ENCODE measurements at places on chromosomes 5 and 9.

GRCh38 chr5:90437663-90438062 is 28.1 kb upstream of the CETN3 start:
- DNase-seq, result no peak

DNA sequence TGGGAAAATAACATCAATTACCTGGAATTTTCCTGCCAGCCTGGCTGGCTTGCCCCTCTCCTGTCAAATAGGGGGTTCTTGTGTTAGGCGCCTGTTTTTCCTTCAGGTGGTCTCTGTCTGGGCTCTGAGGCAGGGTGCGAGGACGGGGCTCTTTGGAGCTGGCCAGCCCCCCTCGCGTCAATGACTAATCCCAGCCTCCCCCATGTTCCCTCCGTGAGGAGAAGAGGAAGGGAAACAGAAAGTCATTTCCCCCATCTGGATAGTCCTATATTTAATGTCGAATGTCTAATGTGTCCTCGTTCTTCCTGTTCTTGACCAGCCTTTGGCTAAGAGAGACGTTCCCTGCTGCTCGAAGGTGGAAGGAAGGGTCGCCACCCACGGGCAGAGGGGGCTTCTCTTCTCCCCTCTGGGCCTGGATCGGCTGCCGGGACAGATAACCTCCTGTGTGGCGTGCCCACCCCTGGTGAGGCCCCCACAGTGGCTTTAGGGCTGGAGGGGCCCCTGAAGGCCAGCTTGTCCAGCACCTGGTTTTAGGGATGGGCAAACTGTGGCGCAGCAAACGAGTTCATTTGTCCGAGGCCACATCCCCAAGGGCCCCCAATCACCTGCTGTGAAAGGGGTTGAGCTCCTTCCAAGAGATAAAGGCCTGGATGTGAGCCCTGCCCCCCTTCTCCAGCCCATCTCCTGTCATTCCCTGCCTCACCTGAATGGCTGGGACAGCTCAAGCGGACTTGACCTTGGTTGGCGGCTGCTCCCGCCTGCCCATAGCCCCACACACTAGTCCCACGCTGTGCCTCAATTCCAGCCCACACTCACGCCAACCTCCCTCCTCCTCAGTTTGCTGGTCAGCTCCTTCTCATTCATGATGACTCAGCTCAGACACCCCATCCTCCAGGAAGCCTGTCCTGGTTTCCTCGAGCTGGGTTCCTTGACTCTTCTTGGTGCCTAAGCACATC is 35.9 kb upstream of the UNC5A start:
- DNase-seq, result no peak

DNA sequence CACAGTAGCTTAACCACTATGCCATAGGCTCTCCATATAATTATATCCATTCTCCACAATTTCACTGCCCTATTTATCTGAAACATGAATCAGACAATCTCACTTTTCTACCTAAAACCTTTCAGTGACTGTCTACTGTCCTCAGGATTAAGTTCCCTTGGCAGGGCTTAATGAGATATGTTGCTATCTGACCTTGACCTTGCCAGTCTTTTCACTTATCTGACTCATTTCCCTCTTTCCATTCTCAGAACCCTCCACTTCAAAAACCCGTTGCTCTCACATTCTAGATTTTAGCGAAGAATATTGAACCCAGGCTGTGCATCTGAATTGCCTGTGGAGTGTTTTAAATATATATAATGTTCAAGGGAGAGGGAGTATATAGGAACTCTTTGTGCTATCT is 452.1 kb upstream of the MPDZ start:
- no peak for DNase-seq

- no peak for DNase-seq
Observed at GRCh38 chr5:166795756-166796155, 1495.7 kb upstream of the WWC1 start.

GRCh38 chr9:3511551-3511950 is 14.2 kb downstream of the RFX3 start:
- no peak for DNase-seq

DNA sequence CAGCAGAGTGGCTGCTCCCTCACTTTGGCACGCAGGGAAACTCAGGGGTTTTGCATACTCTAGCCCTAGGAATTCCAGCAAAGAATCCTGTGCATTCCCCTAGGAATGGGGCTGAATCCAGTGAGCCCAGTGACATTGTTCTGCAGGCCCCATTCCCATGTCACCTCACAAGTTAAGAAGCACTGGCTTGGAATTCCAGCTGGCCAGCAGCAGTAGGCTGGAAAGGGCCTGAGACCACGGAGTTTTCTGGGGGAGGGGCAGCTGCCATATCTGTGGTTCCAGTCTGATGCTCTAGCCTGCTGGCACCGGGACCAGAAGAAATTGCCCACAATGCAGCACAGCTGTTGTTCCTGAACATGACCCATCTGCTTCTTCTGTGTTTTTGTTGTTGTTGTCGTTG is 217.6 kb upstream of the DMRTA1 start:
- DNase-seq, result no peak

DNA sequence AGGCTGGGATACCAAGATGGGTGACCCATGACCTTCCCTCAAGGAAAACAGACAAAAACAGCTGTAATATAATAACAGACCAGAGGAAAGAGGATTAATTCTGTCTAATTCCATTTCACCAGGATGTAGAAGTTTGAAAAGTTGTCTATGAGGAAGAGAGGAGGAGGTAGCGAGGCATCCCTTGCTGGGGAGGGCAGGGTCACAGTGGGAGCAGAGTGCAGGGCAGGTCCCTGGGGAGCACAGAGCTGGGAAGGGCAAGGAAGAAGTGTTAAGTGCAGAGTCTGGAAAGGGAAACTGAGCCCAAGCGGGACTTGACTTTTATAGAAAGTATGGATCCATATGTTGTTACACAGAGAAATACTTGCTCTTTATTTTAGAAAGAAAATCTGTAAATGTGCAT is 210.6 kb downstream of the CD180 start:
- no peak for DNase-seq

GRCh38 chr9:99003308-99003707 is 59.6 kb downstream of the COL15A1 start:
- DNase-seq, result no peak

GRCh38 chr5:156560002-156560401 is 233.0 kb downstream of the SGCD start:
- DNase-seq, result no peak
